ENCODE measurements at places on chromosomes 4 and X. TPM values are rescaled to one million over a fixed set of nuclear protein-coding genes. Genes with fewer than 3 reads are reported as not detected.

Gene HSD17B13
- 0.38 TPM for total RNA-seq

Gene BEND4
- total RNA-seq = not detected

Gene CENPE
- total RNA-seq = 0.70 TPM

Gene AMER1
- total RNA-seq = 3.9 TPM

- DNase-seq = no peak
Measured at GRCh38 chr4:147334478-147334877, 146.4 kb upstream of the EDNRA start.

- no peak for DNase-seq
Measured at GRCh38 chr4:109877400-109877799, 29.5 kb downstream of the LRIT3 start.

- no peak for DNase-seq
Measured at GRCh38 chr4:19063662-19064061, 1042.1 kb upstream of the LCORL start.

DNA sequence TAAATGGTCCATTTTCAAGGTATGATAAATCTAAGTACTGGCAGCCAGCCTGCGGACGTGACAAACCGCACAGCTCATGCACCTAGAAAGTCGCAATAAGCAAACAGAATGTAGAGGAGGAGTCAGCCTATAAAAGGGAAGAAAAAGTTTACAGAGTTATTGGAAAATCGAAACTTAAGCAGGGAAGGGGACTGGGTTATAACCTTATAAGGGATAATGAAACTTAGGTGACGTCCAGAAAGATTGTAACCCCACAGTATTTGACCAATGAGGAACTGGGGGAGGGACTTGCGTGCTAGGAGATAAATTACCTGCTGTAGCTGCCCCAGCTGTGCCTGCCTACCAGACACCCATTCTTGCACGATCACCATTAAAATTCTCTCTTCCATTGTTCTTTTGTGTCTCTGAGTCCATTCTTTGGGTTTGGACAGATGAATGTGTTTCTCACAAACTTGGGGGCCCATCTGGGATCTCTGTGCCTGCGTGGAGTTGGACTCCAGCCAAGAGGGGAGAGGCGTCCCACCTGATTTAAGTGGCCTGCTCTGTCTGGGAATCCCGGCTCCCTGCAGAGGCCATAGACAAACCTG is 61.0 kb downstream of the ZCCHC12 start:
- DNase-seq = no peak

DNA sequence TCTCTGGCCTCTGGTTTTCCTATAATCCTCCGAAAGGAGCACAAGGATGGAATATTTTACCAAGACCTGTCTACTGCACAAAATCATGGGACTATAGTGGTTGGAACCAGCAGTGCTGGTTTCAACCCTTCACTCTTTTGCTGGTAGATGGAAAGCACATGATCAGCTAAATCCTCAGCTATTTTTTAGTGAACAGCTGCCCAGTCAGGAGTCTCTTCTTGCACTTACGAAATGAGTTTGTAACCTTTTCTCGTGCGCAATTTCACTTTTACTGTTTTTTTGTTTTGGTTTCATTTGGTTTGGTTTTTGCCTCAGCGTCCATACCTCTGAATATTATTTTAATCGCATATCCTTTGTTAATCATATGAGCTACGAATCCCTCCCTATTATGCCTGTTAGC is 418.5 kb upstream of the CPEB2 start:
- DNase-seq = no peak

GRCh38 chr4:147160908-147161513 is 215.3 kb upstream of the TTC29 start:
- DNase-seq = no peak

DNA sequence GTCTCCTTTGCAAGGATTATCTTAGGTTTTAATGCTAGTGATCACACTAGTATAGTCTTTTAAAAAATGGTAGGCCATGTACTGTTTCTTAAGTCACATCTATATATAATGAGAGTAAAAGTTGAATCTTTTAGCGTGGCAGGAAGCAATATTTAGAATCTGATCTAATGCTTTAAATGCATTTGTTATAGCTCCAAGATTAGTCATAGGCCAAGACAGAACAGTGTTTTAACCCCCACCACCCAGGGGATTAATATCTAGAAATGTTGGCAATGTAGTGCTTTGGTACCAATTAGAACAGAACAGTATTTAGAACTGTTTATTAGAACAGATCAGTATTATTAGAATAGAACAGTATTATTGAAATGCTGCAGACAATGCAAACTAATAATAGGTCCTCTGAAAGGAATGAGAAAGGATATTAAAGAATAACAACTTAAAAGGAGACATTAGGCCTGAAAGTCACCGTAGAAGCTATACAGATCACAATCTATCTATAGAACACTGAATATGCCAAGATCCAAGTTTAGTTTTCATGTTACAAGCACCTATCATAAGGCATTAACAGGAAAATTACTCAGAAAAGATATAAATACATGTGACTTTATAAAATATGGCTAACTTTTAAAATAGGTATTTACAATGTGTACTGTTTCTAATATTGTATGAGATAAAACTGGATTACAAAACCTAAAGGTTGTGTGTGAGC is 146.2 kb downstream of the NPNT start:
- no peak for DNase-seq

- no peak for DNase-seq
Measured at GRCh38 chr4:88246600-88246999, 37.8 kb downstream of the PPM1K start.

GRCh38 chr4:123783151-123783790 is 386.7 kb downstream of the SPRY1 start:
- DNase-seq = no peak

DNA sequence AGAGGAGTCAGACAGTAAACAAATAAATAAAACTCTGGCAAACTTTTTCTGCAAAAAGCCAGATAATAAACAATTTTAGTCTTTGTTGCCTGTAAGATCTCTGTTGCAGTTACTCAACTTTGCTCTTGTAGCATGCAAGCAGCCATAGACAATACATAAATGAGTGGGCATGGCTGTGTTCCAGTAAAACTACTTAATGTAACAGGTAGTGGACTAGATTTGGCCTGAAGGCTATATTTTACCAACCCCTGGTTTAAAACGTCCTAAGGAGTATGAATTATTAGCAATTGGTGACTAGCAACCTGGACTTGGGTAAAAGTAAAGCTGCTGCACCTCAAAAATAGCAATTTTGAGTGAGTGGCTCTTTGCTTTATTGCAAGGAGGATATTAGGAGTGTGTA is 30.9 kb downstream of the SLAIN2 start:
- DNase-seq = no peak

DNA sequence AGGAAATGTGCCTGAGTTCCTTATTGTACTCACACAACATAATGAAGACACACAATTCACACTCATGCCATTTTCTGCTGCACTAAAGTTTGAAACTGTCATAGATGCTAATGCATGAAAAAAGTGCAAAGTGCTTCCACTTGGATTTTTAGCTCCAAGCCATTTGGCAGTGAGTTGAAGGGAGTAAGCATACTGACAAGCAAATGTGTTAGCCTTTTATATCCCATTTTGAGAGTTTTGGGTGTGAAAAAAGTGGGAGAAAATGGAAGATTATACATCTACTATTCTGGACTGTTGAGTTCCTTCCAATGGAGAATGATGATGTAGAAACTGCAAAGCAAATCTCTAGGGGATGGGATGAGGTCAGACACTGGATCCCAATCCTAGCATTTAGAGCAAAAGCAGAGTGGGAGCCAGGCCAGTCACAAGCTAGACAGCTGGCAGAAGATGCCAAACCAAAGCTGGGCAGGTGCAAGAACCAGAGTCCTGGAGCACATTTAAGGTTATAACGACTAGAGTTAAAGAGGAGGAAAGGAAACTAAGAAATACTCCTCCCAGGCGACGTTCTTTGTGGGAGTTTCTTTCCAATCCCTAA is 216.8 kb downstream of the FBXO8 start:
- no peak for DNase-seq

DNA sequence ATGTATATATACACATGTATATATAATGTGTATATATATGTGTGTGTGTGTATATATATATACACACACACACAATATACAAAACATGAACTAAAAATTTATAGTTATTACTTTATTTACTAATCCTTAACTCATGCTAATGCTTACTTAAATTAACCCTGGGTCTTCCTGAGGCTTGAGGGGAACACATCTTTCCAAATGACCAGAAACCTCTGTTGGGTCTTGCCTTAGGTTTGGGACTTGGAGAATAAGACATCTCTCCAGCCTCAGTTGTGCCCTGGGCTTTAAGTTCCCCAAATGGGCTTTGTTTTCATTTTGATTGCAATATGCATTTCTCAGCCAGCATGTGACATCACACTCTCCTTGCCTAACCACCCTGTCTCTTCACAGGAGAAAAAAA is 7.7 kb downstream of the GEMIN8 start:
- no peak for DNase-seq

DNA sequence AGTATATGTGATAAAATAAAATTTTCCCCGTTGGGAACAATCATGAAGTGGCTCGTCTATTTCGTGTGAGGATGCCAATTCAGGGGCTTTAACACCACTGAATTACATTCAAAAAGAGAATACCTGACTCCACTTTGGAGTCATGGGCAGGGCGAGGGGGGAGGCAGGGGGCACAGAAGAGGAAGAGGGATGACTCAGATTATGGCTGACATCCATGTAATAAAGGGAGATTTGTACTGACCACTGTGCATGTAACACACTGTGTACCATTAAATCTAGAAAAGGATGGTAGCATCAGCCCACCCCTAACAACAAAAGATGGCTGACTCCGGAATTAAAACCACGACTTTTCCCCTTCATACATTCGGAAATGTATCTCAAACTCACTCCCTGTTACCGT is 1.3 kb downstream of the SLC9A7 start:
- DNase-seq = no peak

Measured in cardiac septum (tissue), 1 donor.